ENCODE measurements at places on chromosomes 4 and X.
A peak's percentile ranks its signal among the peaks of the same experiment; 100 is the strongest.

DNA sequence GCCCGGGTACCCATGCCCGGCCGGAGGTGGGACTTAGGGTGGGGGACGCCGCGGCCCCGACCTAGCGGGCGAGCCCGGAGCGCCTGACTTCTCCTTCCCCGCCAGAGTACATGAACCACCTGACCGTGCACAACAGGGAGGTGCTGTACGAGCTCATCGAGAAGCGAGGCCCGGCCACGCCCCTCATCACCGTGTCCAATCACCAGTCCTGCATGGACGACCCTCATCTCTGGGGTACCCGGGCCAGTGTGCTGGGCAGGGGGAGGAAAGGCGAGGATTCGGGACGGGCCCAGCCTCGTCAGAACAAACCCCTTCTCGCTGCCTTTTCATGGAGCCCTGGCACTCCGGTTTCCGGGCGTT lies 622 bp downstream of the TAFAZZIN start:
- peak; percentile 53 for DNase-seq

GRCh38 chr4:135508006-135508714 lies 1306.6 kb upstream of the PABPC4L start:
- DNase-seq = no peak

DNA sequence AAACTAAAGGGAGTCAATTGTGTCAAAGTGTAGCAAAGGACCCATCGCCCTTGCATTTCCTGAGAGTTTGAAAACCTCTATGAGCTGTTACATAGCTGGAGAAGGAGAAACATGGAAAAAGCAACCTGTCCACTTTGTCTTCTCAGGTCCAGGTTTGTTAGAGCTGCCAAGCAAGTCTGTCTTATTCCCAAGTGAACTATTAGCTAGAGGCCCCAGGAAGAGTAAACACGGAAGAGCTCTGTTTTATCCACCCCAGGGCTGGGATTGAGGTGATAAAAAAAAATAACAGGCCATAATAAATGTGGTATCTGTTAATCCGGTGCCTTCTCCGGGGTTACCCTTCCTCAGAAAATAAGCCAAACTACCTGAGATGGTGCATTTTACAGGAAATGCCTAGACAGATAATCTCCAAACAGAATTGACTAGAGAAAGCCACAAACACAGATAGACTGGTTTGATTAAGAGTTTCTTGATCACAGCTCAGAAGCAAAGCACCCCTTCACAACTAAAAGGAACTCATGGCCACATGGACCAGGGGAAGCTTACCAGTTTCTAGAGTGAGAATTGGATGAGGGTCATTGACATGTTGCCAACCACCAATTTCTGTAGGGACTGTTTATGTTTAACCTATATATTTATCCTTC lies 35.9 kb upstream of the RELL1 start:
- DNase-seq = no peak

- DNase-seq = no peak
Observed at GRCh38 chrX:101491943-101492342, 6.7 kb downstream of the ARMCX4 start.

DNA sequence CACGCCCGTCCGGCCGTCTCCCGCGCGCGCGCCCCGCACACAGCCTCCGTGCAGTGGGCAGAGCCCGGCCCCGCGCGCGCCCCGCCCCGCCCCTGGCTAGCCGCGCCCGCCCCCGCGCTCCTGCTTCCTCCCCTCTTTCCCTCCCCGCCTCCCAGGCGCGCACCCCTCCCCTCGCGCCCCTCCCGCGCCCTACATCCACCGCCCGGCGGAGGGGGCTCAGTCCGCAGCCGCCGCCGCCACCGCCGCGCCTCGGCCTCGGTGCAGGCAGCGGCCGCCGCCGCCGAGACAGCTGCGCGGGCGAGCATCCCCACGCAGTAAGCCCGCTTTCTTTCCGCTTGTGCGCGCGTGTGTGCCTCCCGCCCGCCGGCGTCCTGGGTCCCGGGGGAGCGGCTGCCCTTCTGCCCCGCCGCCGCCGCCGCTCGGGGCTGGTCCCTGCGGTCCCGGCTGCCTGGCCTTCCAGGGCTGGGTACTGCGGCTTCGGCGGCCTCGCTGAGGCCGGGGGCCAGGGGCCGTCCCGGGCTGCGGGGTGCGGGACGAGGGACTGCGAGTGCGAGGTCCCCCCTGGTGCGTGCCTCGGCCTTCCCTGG lies at the start of gene FHL1:
TSS of gene FHL1 (plus strand) at position 219 of the 587 bp plus-strand sequence.
- DNase-seq = no peak

- DNase-seq = peak; percentile 46
Observed at GRCh38 chrX:79270401-79270800, 96.7 kb downstream of the ITM2A start.

DNA sequence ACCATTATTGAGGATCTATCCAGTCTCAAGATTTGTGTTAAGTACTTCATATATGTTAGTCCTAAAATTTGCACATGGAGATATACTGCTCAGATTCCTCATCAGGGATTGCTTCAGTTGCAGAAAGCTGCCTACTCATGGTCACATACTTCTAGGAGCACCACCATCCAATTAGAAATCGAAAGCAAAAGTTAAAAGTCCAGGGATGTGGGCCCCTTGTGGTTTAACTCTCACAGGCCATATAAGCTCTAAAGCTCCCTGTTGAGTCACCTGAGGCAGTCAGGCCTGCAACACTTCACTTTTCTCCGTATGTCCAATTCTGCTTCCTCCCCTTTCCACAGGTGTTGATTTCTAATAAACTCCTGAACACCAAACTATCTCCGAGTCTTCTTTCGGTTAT lies 84.2 kb downstream of the CNOT6L start:
- peak; percentile 0 for DNase-seq

DNA sequence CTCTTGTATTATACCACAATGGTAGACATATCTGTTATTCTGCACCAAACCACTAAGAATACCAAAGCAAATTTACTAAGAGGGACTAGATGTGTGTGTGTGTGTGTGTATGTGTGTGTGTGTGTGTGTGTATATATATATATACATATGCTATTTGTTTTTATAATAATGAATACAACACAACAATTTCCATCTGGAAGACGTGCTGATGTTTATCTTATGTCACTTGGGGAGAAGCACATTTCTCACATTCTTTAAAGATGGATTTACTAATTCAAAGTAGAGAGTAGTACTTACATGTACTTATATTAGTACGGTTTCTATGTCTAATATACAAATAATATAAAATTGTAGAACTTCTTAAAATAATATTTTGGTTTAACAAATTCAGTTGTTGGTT lies 52.0 kb downstream of the EDNRA start:
- DNase-seq = no peak

- no peak for DNase-seq
Observed at GRCh38 chr4:181674315-181674875, 568.8 kb upstream of the TENM3 start.

GRCh38 chr4:76571274-76571673 lies 136.2 kb downstream of the SHROOM3 start:
- no peak for DNase-seq

GRCh38 chr4:121041307-121042090 lies 30.8 kb downstream of the NDNF start:
- peak; percentile 2 for DNase-seq

- DNase-seq = no peak
Observed at GRCh38 chr4:80075995-80076675, 3.1 kb upstream of the ANTXR2 start.

Measured in NK-92 treated with Interleukin-12 subunit alpha and Interleukin-12 subunit beta, amount 100 ng/mL, for 24 hours (cell line).